ENCODE measurements at places on chromosomes 7 and 10. TPM values are rescaled to one million over a fixed set of nuclear protein-coding genes. Genes with fewer than 3 reads are reported as not detected.
A peak's percentile ranks its signal among the peaks of the same experiment; 100 is the strongest.

GRCh38 chr10:775245-776075 is 86.0 kb upstream of the DIP2C start:
- DNase-seq, result peak; percentile 96
- no peaks in the 10 kb centered on the region for H3K36me3 ChIP-seq
- peak overlapping the region; percentile 28 for H3K4me3 ChIP-seq
- peaks cover 7% of the 10 kb centered on the region for H3K27me3 ChIP-seq

Gene TAS2R41
- total RNA-seq, result not detected

GRCh38 chr7:30171766-30172447 is 37.1 kb downstream of the MTURN start:
- peak overlapping the region; percentile 79 for H3K27ac ChIP-seq
- no peaks in the 10 kb centered on the region for H3K36me3 ChIP-seq
- no peak for DNase-seq
- H3K27me3 ChIP-seq, result no peaks in the 10 kb centered on the region

Gene TCF7L2
- 10.6 TPM for total RNA-seq

- DNase-seq, result peak; percentile 65
- H3K4me1 ChIP-seq, result peaks cover 19% of the 10 kb centered on the region
- no peaks in the 10 kb centered on the region for H3K36me3 ChIP-seq
- peak overlapping the region; percentile 89 for H3K4me3 ChIP-seq
Measured at GRCh38 chr7:32941181-32941580, 16.1 kb upstream of the FKBP9 start.

Gene CBLL1
- total RNA-seq, result 32.7 TPM

DNA sequence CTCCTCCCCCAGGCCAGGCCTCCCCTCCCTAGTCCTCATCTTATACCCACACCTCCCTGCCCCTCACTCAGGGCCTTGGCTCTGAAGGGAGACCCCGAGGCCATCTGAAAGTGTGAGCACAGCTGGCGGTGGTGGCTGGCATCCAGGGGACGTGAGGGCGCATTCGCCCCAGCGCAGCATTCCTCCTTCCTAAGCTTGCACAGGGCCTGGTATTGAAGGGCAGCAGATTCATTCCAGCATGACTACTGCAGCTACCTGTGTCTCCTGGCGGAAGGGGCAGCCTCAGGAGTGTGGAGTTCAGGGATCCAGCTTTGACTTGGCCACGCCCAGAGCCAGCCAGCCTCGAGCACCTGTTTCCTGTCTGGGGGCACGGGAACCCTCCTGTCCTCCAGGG is 72.6 kb downstream of the PARP12 start:
- no peak overlapping the region for H3K4me3 ChIP-seq
- no peaks in the 10 kb centered on the region for H3K27me3 ChIP-seq
- DNase-seq, result no peak
- H3K4me1 ChIP-seq, result no peaks in the 10 kb centered on the region
- no peaks in the 10 kb centered on the region for H3K36me3 ChIP-seq

DNA sequence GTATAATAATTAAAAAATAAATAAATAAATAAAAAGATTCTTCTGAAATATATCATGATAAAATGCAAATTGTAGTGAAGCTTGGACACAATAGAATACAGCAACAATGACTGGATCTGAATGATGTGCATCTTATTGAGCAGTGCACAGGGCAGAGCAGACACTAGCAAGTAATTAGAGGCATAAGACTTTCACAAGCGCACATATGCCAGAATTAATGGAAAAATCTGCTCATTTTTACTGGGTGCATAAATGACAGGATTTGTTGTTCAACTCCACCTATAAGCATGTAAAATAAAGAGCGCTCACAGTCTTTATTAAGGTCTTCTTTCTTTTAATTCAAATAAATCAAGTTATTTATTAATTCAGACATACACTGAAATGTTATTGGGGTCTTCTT is 125.0 kb downstream of the DPY19L1 start:
- no peaks in the 10 kb centered on the region for H3K36me3 ChIP-seq
- H3K4me1 ChIP-seq, result no peaks in the 10 kb centered on the region
- H3K4me3 ChIP-seq, result no peak overlapping the region
- no peak overlapping the region for H3K27ac ChIP-seq
- H3K27me3 ChIP-seq, result no peaks in the 10 kb centered on the region

Gene CCDC146
- 5.1 TPM for total RNA-seq

- peak overlapping the region; percentile 63 for H3K27ac ChIP-seq
- no peak overlapping the region for H3K4me3 ChIP-seq
- peaks cover 7% of the 10 kb centered on the region for H3K4me1 ChIP-seq
- peak; percentile 68 for DNase-seq
- H3K36me3 ChIP-seq, result peaks cover 20% of the 10 kb centered on the region
- no peaks in the 10 kb centered on the region for H3K27me3 ChIP-seq
Measured at GRCh38 chr7:75889223-75889825, 10.5 kb downstream of the RHBDD2 start.

Measured in osteoblast (primary cell).